ENCODE measurements at places on chromosomes 4 and X.

- DNase-seq, result no peak
These were observed 346.6 kb downstream of the CENPC start for GRCh38 chr4:67198727-67199126.

- no peak for DNase-seq
These were observed 8.9 kb downstream of the AMBN start for GRCh38 chr4:70600977-70601376.

DNA sequence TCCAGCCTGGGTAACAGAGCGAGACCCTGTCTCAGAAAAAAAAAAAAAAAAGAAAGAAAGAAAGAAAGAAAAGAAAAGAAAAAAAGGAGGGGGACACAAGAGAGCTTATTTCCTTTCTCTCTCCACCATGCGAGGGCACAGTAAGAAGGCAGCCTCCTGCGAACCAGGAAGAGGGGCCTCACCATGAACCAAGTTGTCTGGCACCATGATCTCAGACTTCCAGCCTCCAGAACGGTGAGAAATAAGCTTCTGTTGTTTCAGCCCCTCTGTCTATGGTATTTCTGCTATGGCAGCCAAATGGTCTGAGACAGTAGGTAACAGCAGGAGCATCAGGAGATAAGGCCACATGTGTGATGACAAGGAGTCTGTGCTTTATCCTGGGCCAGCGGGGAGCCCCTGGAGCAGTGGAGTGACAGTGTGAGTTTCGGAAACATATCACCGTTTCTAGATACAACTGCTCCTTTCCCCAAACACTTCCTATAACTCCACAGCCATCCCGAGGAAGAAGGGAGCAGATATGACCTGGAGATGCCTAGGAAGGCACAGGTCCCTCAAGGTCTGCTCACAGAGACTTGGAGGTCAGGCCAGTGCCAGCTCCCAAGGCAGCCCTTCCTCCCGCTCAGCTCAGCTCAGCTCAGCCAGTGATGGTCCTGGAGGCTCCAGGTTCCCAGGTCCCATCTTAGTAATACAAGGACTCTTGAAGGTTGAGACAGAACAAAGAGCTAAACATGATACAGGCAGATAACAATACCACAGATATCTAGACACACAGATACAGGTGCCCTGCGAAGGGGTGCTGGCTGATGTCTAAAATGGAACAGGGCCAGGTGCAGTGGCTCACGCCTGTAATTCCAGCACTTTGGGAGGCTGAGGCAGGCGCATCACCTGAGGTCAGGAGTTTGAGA lies 17.7 kb downstream of the JAKMIP1 start:
- DNase-seq, result no peak

GRCh38 chr4:10090467-10091250 lies 25.9 kb downstream of the WDR1 start:
- DNase-seq, result no peak

DNA sequence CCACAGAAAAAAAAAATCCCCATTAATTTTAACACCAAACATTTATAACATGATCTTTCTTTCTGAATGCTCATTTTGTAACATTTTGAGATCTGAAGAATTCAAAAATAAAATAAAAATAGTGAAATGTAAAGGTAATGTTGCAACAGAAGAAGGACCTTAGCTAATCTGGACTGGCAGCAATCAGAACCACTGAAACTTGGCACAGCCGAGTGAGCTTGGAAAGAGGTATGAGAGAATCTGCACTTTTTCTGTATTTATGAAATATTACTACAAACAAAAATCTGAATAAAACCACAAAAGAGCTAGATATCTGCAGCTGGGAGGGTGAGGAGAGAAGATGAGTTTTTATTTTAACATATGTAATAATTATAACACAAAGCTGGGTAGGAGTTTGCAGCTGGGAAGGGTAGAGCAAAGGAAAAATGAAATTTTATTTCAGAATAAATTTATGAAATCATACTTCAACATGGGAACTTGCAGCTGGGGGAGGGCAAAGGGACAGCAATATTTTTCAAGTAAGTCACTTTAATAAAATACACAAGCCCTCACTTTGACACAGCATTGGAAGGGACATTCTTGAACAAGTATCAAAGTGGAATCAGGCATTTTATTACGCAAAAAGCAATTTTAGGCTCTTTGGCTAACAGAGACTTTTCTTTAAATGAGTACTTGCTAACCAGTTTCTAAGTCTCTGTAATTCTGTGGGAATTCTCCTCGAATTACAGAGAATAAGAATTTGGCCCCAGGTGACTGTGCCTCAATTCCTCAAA lies 26.7 kb downstream of the DKK2 start:
- no peak for DNase-seq

GRCh38 chr4:7144374-7145290 lies 47.7 kb upstream of the SORCS2 start:
- DNase-seq, result no peak

DNA sequence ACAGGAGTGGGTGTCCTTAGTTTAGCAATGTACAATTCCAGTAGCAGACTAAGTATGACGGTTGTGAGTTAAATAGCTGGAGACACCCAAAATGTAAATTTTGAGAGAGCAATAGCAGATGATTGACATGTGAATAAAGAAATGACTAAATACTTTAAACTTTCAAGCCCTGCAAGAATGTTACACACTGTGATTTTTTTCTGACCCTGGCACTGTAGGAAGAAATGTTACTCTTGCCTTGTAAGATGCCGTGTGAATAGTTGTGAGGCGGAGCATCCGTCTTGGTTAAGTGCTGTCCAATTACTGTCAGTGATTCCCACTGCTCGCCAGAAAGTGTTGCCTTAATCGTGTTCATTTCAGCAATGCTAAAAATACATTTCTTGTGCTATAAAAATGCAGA lies 1248.1 kb downstream of the RAPGEF2 start:
- DNase-seq, result no peak

DNA sequence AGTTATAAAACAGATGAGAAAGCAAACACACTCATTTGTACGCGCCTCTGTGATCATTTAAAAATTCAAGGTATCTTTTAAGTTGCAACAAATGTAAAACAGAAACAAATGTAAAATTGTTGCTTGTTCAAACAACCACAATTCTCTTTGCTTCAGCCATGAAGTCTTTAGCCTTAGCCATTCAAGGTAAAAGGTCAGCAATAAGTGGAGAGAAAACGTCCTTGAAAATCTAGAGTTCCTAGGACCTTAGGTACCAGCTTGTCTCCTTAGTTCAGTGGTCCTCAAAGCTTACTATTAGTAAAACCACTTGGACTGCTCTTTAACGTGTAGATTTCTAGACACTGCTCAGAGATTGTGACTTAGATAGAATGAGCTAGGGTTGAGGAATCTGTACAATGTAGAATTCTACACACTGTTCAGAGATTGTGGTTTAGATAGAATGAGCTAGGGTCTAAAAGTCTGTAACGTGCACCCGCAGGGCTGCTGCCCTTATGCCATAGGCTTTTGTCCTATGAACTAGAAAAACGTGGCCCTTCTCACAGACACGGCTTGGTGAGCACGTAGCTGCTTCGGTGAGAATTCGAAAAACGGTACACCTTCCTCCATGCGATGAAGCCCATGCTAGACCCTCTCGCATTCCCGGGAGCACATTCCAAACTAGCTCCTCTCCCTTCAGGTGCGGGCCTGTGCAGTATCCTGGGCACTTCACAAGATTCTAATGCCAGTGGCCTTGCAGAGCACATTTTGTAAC lies 1.7 kb downstream of the PLAC8 start:
- DNase-seq, result peak; percentile 59

GRCh38 chrX:118566359-118566758 lies 70.7 kb downstream of the DOCK11 start:
- peak; percentile 88 for DNase-seq

GRCh38 chrX:119941336-119941735 lies 2.2 kb downstream of the NKAP start:
- no peak for DNase-seq

DNA sequence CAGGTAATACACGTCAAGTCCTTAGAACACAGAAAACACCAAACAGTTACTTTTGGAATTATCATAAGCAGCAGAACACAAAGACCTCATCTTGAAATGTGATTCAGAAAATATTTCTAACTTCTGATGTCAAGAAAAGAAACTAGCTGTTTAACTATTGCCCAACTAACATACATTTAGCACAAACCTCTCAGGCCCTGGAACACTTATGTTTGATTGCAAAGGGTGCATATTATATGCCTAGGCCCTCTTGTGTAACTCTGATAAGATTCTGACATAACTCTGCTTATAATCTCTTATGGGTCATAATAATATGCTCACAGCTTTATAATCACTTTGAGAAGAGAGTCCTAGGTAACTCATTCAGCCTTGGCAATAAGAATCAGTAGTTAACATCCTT lies 62.6 kb downstream of the TBC1D9 start:
- no peak for DNase-seq

- no peak for DNase-seq
These were observed 4.4 kb downstream of the ADRA2C start for GRCh38 chr4:3770323-3771163.

GRCh38 chr4:38857354-38858096 lies 908 bp upstream of the TLR6 start:
- peak; percentile 89 for DNase-seq

- peak; percentile 12 for DNase-seq
These were observed 84.9 kb downstream of the RAB28 start for GRCh38 chr4:13399257-13399656.

GRCh38 chr4:76611616-76612207 lies 176.7 kb downstream of the SHROOM3 start:
- DNase-seq, result no peak

DNA sequence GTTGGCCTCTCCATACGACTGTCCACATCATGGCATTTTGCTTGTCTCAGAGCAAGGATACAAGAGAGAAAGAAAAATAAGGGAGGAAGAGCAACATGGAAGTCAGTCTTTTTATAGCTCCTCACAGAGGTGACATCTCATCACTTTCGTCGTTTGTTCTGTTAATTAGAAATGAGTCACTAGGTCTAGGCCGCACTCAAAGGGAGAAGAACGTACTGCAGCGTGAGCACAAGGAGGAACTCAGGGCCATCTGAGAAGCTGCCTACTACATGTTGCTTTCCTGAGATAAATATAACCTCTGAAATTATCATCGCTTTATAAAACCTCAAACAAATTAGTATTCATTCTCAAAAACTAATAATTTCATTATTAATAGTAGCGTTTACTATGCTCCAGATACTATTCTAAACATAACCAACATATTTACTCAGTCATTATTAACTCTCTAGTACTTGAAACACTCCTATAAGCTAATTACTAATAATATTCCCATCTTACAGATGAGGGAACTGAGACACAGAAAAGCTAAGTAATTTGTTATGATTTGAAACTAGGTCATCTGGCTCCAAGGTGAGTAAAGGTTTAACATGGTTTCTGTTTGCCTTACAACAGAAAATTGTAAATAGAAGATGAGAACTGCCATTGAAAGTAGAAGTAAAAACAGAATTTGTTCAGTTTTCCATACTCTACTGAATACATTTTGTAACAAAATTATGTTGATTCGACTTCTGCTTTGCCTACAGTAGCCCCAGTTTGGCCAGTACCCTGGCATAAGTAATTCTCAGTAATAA lies 213.2 kb upstream of the UGT8 start:
- no peak for DNase-seq

DNA sequence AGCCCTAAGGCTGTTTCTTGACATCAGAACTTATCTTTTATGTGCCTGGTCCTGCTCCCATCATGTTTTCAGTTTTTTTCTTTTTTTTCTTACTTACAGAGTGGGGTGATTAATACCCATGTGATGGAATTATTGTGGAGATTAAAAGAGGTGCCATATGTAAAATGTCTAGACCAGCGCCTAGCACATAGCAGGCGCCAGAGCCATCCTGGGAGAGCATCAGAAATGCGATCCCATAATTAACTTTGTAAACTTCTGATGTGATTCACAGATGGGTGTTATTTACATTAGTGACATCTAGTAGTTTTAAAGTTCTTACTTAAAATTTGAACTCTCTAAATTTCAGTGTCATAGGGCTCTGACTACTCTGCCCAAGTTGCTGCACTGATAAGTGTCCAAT lies 66.2 kb upstream of the PGRMC2 start:
- DNase-seq, result peak; percentile 52

DNA sequence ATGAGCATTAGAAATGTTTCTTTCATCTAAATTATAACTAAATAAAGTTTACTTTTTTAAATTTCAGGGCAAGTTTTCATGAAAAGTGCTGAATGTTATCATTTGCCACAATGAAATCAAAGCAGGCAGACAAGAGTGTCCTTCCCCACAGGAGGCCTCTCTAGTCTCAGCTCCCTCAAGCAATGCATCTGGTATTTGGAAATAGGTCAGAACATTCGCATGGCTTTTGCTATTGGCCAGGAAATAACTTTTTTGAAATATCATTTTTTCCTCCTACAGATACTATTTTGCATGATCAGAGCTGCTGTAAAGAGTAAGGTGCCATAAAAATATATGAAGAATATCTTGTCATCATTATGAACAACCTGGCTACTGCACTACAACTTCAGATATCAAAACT lies 41.1 kb downstream of the MAD2L1 start:
- DNase-seq, result no peak

DNA sequence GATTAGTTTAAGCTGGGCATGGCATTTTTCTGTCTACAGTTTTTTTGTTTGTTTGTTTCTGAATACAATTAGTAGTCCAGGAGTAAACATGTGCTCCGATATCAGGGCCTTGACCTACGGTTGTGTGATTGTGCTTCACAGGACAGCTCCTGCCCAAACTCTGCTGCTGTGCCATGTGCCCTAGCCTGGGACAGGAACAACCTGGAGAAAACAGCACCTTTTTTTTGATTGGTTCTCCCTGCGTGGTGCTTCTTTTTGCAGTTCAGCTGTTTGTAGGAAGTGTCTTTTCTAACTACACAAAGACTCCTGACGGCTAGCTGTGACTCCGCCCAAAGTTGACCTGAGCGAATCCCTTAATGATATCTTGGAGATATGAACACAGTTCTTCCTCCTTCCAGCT lies 158.8 kb downstream of the ATP10D start:
- no peak for DNase-seq

DNA sequence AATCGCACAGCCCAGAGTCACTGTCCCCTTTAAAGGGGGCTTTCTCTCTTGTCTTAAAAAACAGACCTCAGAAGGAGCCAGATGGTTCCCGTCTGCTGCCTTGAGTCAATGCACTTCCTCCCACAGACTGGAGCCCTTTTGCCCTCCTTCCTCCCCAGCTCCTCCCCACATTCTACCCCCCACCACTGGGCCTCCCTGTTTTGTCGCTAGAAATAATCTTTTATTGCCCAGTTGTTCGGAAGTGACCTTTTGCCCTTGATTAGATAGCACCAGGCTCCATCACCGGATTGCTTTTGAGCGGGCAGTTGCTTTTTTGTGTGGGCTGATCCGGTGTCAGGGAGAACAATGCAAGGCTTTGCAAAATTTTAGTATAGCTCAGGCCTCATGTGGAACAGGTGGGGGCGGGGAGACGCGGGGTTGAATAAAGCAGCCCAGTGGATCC lies 47.7 kb downstream of the SPRY1 start:
- DNase-seq, result peak; percentile 27

DNA sequence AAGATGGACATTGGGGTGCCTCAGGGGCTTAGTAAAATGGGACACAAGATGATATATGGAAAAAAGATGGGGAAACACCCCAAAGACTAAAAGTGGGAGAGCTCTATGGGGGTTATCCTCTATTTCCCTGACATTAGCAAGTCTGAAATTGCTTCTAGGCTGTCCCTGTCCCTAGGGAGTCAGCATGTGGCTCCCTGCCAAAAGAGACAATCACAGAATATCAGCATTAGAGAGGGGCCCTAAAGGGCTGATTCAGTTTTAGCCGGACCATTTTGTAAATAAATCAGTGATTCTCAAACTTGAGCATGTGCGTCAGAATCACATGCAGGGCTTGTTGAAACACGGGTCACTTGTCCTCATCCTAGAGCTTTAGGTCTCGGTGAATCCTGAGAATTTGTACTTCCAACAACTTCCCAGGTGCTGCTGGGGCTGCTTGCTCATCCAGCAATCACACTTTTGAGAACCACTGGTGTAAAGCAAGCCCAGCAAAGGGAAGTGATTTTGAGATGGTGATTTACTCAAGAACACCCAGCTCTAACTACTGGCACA lies 165.3 kb upstream of the DGKK start:
- DNase-seq, result no peak

Measured in fibroblast of skin of abdomen (primary cell).